Smooth muscle cell of the coronary artery (primary cell): ENCODE measurements at places on chromosomes 11 and 22. TPM values are rescaled to one million over a fixed set of nuclear protein-coding genes. Genes with fewer than 3 reads are reported as not detected.

The FGF4 gene
- total RNA-seq = not detected in 2 replicates

The KMT2A gene
- total RNA-seq = 12.3 and 14.9 TPM in 2 replicates

The GSTT2 gene
- total RNA-seq = 0.23 TPM in 1 of 2 replicates, not detected in the other

The CYP2D6 gene
- 0.12 and 0.15 TPM in 2 replicates for total RNA-seq

The SLC17A6 gene
- not detected in 2 replicates for total RNA-seq

The KDM4E gene
- not detected in 2 replicates for total RNA-seq

The NXPE1 gene
- total RNA-seq = not detected in 2 replicates

The GGT5 gene
- total RNA-seq = 1.6 and 5.1 TPM in 2 replicates

The GLYAT gene
- total RNA-seq = not detected in 2 replicates

The FGF19 gene
- not detected in 2 replicates for total RNA-seq

The FAT3 gene
- total RNA-seq = 0.08 and 20.6 TPM in 2 replicates

The ADAMTS15 gene
- total RNA-seq = 27.0 and 42.8 TPM in 2 replicates

The KLHL35 gene
- 3.3 and 6.6 TPM in 2 replicates for total RNA-seq

The MS4A6A gene
- not detected in 2 replicates for total RNA-seq

The SLC29A2 gene
- total RNA-seq = 0.08 TPM in 1 of 2 replicates, not detected in the other

The AIFM3 gene
- total RNA-seq = 0.23 and 0.70 TPM in 2 replicates

The HTR3B gene
- not detected in 2 replicates for total RNA-seq
